ENCODE measurements at places on chromosomes 13 and 19. TPM values are rescaled to one million over a fixed set of nuclear protein-coding genes. Genes with fewer than 3 reads are reported as not detected.

GJB2 gene
- total RNA-seq, result not detected

ELAVL3 gene
- not detected for total RNA-seq

- peaks cover 9% of the 10 kb centered on the region for H3K36me3 ChIP-seq
- H3K4me3 ChIP-seq, result peak overlapping the region; percentile 69
- peaks cover 14% of the 10 kb centered on the region for H3K4me1 ChIP-seq
- peak overlapping the region; percentile 95 for H3K27ac ChIP-seq
- H3K27me3 ChIP-seq, result peaks cover 3% of the 10 kb centered on the region
These were observed 28.9 kb upstream of the CACTIN start for GRCh38 chr19:3655402-3656072.

GRCh38 chr19:33406521-33407139 is 33.1 kb downstream of the CEBPG start:
- H3K4me3 ChIP-seq, result no peak overlapping the region
- no peaks in the 10 kb centered on the region for H3K36me3 ChIP-seq
- peak; percentile 27 for DNase-seq
- H3K4me1 ChIP-seq, result no peaks in the 10 kb centered on the region

- H3K27me3 ChIP-seq, result peaks cover 28% of the 10 kb centered on the region
- H3K4me1 ChIP-seq, result 0 out of 2 replicates have a peak, but pooled peaks cover 4% of the 10 kb centered on the region
- no peak overlapping the region for H3K27ac ChIP-seq
- no peak for DNase-seq
- H3K36me3 ChIP-seq, result no peaks in the 10 kb centered on the region
- no peak overlapping the region for H3K4me3 ChIP-seq
These were observed 152.5 kb downstream of the IER2 start for GRCh38 chr19:13302526-13303270.

GRCh38 chr13:30810261-30810701 is 74.9 kb downstream of the ALOX5AP start:
- H3K4me3 ChIP-seq, result no peak overlapping the region
- peaks cover 29% of the 10 kb centered on the region for H3K4me1 ChIP-seq
- H3K27ac ChIP-seq, result no peak overlapping the region
- DNase-seq, result no peak

DNA sequence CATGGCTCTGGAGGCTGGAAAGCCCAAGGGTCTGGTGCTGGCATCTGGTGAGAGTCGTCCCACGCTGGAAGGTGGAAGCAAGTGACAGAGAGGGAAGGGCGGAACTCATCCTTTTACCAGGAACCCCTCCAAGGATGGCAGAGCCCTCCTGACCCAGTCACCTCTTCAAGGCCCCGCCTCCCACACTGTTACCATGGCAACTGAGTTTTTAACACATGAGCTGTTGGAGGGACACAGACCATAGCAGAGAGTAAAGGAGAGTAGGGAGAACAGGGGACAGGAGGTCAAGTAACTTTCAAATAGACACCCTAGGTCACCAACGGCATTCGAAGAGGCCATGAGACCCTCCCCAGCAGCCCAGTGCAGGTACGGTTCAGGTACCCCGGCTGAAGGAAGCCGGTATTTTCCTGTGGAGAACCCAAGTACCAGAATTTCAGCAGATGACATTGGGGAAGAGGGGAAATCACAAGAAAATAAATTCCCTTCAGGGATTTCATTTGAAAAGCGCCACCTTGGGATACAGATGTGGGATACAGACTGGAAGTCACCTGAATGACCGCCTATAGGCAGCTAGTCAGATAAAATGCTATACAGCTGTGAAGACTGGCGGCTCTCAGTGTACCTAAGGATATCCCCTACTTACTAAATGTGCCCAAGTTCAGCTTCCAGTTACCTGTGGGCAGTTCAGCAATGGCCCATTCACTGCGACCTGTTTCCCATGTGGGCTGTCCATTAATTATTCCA is 8.0 kb downstream of the IL17D start:
- no peaks in the 10 kb centered on the region for H3K36me3 ChIP-seq
- no peaks in the 10 kb centered on the region for H3K27me3 ChIP-seq
- no peak overlapping the region for H3K27ac ChIP-seq

GRCh38 chr19:5459360-5459759 is 4.1 kb downstream of the ZNRF4 start:
- no peaks in the 10 kb centered on the region for H3K4me1 ChIP-seq
- no peak overlapping the region for H3K27ac ChIP-seq
- no peaks in the 10 kb centered on the region for H3K36me3 ChIP-seq
- H3K4me3 ChIP-seq, result no peak overlapping the region
- H3K27me3 ChIP-seq, result peaks cover 28% of the 10 kb centered on the region

- no peak for DNase-seq
- H3K4me1 ChIP-seq, result no peaks in the 10 kb centered on the region
- 0 out of 2 replicates have a peak, but pooled peaks cover 2% of the 10 kb centered on the region for H3K27me3 ChIP-seq
These were observed 309.0 kb downstream of the TEX29 start for GRCh38 chr13:111629457-111629856.

Measured in HFFc6 (cell line).